Tibial artery (tissue), 4 donors: ENCODE measurements at places on chromosomes 5 and 9.

- no peak for DNase-seq
These were observed 21.4 kb downstream of the SPINK1 start for GRCh38 chr5:147809830-147810666.

DNA sequence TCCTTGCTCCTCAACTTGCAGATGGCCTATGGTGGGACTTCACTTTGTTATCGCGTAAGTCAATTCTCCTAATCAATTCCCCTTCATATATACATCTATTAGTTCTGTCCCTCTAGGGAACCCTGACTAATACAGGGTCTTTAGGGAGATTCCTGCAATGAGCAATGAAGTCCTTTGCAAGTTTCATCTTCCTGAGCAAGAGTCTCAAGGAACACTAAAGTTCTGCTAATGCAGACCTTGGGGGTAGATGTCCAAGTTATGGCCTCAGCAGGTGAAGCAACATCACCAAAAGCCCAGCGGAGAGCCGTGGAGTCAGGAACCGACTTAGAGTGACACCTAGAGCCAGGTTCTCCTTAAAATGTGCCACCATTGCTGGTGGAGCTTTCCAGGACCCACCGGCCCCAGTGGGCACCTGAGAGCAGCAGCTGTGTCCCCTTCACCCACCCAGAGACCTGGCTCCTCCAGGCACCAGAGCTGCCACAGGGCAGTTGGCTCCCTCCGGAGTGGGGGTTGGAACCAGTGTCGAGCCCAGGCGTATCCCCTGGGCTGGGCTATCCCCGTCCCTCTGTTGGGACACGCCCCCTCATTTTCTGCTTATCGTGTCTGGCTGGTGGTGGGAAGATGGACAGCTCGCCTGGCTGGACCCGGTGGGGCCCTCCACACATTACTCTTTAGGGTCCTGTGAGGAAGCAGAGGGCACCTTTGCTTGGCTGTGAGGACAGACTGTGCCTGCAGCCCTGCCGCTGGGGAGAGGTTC, 10.9 kb upstream of the FCN1 start:
- DNase-seq, result peak; percentile 63

- peak; percentile 42 for DNase-seq
These were observed 880.1 kb upstream of the SEMA6A start for GRCh38 chr5:117454716-117455212.

GRCh38 chr5:112196584-112196983, 222.5 kb downstream of the EPB41L4A start:
- no peak for DNase-seq

GRCh38 chr5:1875281-1875842, 7.4 kb downstream of the IRX4 start:
- DNase-seq, result no peak

DNA sequence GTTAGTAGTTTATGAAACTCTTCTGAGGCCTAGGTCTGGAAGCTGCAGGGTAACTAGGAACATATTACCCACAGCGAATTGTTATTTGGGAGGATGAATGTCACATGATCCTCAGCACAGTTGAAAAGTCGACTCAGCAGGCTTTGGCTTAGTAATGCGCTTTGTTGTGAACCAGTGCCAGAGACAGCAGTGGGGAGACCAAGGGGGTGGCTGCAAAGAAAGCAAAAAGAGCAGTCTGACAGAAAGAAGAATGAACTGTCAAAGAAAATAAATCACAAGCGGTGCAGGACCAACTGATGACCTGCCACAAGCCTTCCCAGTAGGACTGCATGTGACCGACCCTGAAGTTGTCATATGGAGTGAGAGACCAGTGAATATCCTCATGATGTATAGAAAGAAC, 170.0 kb downstream of the CCDC171 start:
- no peak for DNase-seq

- no peak for DNase-seq
These were observed 5.2 kb downstream of the CFAP77 start for GRCh38 chr9:132415181-132415580.

GRCh38 chr5:442335-443238, at the start of gene EXOC3:
EXOC3 (plus strand) TSS chr5:443176; CDS start chr5:446206, 3,030 bp downstream.
- peak; percentile 81 for DNase-seq

DNA sequence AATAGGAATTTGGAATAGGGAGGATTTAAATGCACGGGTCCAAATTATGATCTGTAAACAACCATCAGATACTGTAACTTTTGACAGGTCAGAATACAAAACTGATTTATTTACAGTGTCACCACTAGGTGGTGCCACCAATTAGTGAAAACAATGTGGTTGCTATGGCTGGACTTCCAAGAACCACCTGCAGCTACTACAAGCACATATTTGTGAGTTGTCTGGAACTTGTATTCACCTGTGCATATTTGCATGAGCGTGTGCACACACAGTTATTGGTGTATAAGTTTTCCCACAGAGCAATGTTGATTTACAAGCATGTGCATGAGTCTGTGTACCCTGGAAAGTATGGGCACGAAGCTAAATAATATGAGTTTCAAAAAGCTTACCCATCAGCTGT, 3.0 kb upstream of the HRCT1 start:
- DNase-seq, result no peak

- DNase-seq, result peak; percentile 36
These were observed 1.0 kb downstream of the TLE4 start for GRCh38 chr9:79572608-79573411.

- DNase-seq, result no peak
These were observed 382.5 kb downstream of the TMEM161B start for GRCh38 chr5:87886164-87886563.

DNA sequence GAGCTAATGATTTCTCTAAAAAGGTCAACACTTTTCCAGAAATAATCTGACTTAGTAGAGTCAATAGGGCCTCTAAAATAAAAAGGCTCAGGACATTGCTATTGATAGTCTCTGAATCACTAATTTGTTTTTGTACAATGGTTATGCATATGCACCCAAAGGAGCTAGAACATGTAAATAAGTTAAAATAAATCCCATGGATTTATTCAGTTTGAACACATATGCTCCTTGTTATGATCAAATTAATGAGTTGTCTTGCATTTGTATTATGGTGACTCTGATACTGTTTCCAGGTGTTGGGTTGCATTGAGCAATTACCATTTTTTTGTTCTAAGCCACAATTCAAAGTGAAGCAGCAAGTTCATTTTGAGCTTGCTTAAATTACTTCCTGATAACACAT, 276.0 kb upstream of the TUSC1 start:
- no peak for DNase-seq

- DNase-seq, result no peak
These were observed 281.5 kb downstream of the EFNA5 start for GRCh38 chr5:107389130-107389774.

GRCh38 chr5:33346534-33346933, 94.2 kb upstream of the TARS1 start:
- DNase-seq, result no peak

DNA sequence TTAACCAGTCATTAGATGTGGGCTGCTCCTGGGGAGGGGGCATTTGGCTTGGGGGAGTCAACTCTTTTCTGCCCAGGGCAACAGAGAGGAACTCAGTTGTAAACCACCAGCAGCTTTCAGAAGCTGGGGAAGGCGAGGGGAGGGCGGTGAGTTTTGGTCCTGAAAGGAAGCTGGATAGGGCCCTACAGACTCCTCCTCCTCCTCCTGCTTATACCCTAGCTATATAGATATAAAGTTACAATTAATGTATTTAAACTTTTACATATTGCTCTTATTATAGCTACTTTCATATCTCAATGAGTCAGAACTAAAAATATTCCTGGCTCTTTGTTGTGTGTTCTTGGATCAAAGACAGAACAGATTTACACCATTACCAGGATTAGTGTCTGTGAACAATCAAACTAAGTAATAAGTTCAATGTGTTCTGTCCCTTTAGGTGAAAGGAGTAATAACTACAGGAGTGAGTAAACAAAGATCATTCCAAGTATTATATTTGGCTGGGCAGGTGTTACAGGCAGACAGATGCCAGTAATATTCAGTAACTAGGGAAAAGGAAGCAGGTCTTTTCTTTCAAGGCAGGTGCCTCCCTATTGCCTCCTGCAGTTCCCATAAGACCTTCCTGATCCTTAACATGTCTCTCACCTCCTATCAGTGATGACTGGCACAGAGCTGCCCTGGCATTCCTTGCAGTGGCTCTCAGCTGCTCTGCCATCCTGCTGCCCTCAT, 20.5 kb upstream of the VPS13A start:
- no peak for DNase-seq

DNA sequence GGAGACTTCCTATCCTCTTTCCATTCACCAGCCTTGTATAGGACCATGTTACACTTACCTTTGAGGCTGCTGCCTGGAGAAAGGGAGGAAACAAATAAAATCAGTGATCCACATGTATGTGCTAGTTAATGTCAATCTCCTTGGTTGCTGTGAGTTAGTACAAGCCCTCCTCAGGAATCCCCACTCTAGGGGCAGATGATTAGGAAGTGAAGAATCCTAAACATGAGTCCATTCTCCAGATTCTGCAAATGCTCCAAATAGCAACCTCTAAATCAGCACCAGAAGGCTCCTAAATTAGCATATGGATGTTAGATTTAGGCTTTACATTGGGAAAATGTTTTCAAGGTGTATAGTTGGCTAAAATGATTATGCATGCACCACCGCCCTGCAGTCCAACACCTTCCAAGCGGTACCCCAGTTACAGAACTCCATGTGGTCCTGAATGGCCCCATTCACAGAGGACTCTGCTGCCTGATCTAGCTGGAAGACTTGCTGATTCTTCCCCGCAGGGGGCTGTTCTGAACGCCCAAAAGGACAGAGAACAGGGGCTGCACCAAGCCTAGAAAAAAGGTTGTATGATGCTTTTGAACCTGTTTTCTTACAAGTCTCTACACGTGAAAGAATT, 123.2 kb downstream of the TLE1 start:
- DNase-seq, result no peak

GRCh38 chr5:58259685-58260152, 200.2 kb downstream of the PLK2 start:
- DNase-seq, result no peak

- peak; percentile 86 for DNase-seq
These were observed 78.9 kb upstream of the RPS23 start for GRCh38 chr5:82356808-82357671.

- no peak for DNase-seq
These were observed 5.0 kb upstream of the QRFP start for GRCh38 chr9:130901498-130902203.

DNA sequence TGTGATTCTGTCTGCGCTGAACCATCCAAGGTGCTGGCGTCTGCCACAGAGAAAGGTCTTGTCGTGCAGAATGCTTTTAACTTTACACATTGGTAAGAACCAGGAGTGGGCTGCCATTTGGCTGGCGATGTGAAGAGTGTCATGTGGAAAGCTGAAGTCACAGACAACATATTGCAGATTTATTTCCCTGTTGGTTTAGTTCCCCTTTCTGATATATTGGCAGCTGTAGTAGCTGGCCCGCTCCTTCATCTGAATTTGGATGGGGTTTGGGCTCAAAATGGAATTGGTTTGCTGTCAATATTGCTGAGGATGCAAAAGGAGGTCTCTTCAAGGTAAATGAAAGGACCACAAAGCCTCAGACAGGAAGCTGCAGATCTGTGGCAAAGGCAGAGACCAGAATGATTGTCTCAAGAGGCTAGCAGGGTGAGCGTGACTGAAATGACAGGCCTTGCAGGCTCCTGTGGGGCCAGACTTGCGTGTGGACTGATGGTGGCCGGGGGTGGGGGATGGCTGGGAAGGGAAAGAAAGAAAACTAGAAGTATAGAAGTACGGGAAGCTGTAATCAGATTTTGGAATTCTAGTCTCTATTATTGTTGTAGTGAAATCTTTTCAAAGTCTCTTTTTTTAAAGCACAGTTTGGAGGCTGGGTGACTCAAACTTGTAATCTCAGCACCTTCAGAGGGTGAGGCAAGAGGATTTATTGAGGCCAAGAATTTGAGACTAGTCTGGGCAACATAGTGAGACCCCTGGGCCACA, 25.1 kb upstream of the CD180 start:
- no peak for DNase-seq

GRCh38 chr5:81517462-81517861, 123.5 kb upstream of the ACOT12 start:
- DNase-seq, result no peak

DNA sequence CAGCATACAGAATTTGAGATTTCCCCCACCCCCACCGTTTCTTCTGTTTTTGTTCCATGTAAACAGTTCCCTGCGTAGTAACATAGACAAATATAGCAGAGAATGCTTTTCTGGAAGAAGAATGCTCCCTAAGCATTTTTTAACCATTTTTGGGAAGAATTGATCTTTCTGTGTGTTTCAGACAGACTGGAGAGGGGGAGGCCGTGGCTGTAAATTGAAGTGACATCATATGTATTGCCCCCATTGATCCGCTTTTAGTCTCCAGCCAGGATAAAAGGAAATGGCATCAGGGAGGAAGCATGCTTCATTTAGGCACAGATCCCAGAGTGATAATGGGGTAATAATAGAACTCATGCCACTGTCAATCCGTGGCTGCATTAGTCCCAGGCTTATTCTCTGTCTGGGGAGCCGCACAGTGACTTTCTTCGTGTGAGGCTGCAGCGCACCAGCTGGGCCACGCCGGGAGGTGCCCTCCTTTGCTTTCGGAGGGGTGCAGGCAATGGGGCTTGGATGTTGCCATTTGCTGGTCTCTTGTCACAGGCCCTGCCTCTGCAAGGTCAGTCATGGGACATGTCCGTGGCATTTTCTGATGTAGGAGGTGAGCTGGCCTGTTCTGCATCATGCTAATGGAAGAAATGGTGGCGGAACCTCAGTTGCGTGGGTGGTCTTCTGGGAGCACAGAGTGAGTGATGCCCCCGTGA, 261.5 kb downstream of the FANCC start:
- no peak for DNase-seq

DNA sequence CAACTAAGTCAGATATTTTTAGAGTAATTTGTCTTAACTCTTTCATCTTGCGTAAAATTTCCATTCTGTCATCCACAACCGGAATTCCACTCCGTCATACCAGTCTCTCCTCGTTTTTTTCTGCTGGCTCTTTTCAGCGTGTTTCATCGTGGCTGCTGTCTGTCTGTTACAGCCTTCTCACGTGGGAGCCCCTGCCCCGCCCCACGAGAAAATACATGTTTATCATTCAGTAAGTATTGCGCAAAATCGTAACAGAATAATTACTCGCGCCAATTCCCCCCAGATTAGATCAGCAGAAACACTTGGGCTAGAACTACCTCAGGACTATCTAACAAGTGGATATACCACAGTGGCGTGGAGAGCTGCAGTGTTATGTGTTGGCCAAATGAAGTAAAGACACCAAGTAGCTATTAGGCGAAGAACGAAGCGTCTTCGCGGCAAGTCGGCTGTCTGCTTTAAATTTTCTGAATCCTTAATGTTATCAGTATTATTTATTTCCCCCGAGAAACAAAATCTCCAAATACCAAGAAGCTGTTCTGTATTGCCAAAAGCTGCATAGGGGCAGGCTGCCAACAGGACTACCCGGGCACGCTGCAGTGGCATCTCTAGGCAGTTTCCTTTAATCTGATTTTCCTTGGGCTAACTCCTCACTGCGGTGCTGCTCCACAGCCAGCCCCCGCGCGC, 566 bp upstream of the FOCAD start:
- DNase-seq, result peak; percentile 75

DNA sequence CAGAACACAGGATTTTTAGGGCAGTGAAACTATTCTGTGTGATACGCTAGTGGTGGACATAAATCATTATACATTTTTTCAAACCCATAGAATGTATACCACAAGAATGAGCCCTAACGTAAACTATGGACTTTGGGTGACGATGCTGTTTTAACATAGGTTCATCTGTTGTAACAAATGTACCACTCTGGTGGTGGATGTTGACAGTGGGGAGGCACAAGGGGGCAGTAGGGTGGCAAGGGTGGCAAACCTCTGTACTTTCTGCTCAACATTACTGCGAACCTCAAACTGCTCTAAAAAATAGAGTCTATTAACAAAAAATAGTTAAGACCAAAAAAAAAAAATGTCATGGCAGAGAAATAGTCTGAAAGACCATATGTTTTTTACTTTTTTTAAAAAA, 9.1 kb upstream of the MVB12B start:
- no peak for DNase-seq

- DNase-seq, result no peak
These were observed 135.1 kb upstream of the ICE1 start for GRCh38 chr5:5287419-5287818.
